ENCODE measurements at places on chromosomes 16 and 17.

DNA sequence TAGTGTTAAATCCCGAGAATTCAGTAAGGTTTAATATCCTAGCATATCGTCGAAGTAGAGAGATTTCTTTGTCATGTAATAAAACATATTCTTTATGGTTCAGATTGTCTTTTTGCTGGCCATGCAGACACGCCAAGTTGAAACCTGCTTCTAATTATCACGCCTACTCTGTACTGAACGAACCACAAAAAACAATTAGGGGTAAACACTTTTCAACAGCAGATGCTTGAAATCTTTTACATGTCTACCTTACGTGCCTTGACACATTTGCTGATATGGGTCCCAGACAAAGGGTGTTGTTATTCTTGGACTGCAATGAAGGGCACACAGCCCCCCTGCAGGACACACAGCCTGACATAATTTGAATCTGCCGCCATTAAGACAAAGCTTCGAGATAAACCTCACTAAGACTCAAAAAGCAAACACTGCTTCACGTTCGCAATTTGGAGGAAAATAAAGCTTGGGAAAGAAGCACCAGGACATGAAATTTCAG, 13.3 kb downstream of the WIPI1 start:
- no peak for DNase-seq

- DNase-seq: no peak
Measured at GRCh38 chr16:11561454-11561805, 25.3 kb downstream of the LITAF start.

- no peak for DNase-seq
Measured at GRCh38 chr17:68125111-68125870, 89.8 kb downstream of the KPNA2 start.

GRCh38 chr17:36910513-36910912, 26.8 kb upstream of the LHX1 start:
- DNase-seq: no peak

DNA sequence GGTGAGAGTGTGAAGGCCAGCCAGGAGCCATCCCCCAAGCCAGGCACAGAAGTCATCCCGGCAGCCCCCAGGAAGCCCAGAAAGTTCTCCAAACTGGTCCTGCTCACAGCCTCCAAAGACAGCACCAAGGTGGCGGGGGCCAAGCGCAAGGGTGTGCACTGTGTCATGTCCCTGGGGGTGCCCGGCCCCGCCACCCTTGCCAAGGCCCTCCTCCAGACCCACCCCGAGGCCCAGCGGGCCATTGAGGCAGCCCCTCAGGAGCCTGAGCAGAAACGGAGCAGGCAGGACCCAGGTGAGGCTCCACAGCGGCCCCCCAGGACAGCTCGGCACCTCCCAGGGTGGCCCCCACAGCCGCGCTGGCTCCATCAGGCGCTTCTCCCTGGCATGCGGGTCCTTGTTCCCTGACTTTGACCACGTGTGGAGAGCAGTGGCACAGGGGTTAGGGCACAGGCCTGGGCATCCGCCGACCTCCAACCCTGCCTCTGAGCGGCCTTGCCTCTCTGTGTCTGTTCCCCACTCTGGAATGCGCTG, 13.5 kb downstream of the FLYWCH2 start:
- DNase-seq: no peak

DNA sequence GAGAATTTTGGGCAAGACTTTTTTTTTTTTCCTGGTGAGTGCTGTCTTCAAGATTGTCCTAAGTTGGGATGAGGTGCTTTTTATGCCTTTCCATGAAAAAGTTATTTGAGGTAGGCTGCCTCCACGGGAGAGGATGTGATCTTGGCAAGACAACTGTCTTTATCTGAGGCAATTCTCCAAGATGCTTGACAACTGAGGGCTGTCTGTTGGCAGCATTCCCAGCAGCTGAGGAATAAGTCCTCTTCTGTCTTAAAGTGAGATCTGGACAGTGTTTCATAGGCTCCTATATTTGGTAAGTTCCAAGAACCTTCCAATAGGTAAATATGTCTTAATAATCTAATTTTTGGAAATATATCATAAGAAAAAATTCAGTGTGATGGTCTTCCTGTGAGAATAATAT, 662.0 kb downstream of the CDH11 start:
- DNase-seq: peak; percentile 29

DNA sequence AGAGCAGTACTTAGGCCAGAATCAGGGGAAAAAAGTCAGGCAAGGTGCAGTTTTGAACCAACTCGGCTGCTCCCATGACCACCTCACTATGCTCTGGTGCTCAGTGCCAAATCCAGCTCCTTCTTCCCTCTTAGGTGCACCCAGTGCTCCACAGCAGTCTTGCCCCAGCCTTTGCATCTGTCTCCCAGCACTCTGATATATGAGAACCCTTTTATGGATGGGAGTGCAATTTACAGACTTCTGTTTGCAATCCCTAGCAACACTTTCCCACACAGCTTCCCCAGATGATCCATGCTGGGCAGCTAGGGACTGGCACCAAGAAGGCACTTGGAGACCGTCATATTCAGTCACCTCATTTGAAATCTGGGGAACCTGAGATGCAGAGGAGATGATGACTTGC, 267.9 kb upstream of the CCL2 start:
- no peak for DNase-seq

DNA sequence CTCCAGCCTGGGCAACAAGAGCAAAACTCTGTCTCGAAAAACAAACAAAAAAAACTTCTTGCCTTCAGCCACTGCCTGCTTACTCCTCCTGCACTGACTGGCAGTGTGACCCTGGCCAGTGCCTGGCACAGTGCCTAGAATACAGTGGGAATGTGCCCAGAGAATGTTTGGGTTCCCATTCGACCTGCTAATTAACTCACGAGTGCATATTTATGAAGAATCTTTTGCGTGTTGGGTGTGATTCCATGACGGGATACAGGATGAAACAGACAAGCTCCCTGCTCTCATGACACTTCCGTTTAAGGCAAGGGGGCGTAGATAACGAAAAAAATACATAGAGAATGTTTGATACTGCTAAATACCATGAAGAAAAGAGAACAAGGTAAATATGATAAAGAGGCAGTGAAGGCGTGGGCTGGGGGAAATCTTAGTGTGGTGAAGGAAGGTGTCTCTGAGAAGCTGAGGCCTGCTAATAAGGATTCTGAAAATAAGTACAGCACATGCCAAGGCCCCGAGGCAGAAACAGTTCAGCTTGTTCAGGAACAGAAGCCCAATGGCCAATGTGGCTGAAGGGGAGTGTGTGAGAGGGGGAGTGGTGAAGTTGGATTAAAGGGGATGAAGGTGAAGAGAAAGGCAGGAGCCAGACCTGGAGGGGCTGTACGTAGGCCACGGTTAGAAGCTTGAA, 4.3 kb downstream of the ABI3 start:
- no peak for DNase-seq

GRCh38 chr16:69494991-69495392, 70.6 kb downstream of the CYB5B start:
- no peak for DNase-seq

DNA sequence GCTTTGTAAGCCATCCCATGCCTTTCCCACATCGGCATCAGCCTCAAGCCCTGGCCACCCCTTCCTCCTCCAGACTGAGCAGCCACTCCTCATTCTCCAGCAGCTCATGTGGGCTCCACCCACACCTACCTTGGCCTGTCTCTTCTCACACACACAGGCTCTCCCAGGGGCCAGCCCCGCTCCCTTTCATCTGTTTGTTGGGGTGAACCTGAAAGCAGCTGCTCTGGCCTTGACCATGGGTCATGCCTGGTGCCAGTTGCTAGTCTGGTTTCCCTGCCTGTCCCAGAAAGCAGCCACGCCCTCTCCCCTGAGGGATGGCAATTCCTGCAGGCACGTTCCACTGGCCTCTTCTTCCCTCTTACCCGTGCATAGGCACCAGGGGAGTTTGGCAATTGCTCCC, 11.4 kb upstream of the TMEM238L start:
- no peak for DNase-seq

- DNase-seq: no peak
Measured at GRCh38 chr16:9134739-9135138, 43.3 kb downstream of the HAPSTR1 start.

DNA sequence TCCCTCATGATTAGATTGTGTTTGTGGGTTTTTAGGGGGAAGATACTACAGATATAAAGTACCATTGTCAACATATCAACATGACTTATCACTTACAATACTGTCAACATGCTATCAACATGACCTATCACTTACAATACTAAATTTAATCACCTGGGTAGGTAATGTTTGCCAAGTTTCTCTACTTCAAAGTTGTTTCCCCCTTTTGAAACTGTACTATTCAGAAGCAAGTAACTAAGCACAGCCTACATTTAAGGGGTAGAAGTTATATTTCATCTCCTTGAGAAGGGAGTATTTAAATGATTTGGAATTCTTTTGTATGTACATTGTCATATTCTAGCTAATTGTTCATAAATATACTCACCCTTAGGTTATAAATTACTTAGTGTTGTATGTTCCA, 68.7 kb downstream of the TRIM37 start:
- DNase-seq: no peak

GRCh38 chr17:30824002-30824355, 513 bp downstream of the CRLF3 start:
- no peak for DNase-seq

DNA sequence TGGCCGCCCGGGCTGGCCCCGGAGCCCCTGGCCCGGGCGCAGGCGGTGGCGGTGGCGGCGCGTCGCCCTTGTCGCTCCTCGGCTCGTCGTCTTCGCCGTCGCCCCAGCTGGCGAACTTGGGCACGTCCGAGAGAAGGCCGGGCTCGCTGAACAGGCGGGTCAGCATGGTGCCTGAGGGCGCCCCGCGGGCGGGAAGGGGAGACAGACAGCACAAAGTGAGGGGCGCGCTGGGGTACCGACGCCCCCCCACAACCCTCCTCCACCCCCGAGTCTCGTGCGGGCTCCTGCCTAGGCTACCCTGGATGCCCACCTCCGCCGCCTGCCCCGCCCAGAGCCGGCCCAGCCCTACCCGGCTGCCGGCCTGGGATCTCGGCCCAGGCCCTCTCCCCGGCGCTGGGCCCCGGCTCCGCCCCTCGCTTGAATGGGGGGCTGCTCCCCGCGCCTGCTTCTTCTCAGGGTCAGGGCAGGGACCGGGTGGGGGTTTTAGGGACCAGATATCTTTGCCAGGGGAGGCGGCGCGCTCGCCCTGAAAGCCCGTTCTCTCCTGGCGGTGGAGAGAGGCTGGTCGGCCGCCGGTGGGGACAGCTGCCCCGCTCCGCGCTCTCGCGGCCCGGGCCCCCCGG, 1.2 kb downstream of the NEUROD2 start:
- no peak for DNase-seq

DNA sequence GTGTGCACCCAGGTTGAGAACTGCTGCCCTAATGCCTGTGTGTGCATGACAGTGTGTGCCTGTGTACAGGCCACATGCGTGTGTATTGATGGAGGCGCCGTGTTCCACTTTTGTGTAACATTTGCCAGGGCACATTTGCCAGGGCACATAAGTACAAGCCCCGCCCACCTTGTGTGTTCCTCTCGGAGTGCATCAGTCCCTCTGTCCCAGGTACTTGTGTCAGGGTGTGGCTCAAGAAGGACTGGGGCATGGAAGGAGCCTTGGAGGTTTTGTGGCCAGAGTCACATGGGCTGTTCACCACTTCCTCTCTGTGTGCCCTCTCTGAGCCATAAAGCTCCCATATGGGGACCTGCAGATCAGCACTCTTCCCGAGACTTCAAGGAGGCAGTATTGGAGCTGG, 73.9 kb downstream of the MRM1 start:
- no peak for DNase-seq

DNA sequence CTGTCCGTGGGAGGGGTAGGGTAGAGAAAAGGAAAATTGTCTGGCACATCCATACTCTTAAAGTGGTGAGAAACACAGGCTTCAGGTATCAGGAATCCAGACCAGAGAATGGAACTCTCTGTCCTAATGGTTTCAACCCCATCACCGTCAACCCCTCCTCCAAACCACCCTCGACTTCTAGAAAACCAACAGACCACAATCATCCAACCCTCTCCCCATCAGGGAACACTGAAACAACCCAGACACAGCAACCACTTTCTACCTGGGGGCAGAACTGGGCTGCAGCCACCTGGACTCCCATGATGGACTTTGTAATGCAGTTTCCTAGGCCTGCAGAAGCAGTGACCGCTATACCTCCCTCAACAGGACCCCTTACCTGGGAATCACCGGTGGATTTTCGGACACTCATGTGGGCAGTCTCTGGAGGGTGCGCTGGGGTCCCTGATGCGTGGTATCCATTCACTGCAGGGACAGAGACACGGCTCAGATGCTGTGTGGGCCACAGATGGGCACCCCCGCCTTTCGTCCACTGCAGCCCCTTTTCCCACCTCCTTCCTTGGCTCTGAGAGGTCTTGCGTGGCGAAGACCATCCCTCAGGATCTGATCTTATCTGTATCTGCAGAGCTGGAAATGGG, 64.3 kb upstream of the RCVRN start:
- no peak for DNase-seq

- DNase-seq: no peak
Measured at GRCh38 chr17:75843577-75844529, at the start of gene UNC13D. TSS of gene UNC13D (minus strand) at chr17:75844404. CDS start at chr17:75844337, 67 bp downstream.

DNA sequence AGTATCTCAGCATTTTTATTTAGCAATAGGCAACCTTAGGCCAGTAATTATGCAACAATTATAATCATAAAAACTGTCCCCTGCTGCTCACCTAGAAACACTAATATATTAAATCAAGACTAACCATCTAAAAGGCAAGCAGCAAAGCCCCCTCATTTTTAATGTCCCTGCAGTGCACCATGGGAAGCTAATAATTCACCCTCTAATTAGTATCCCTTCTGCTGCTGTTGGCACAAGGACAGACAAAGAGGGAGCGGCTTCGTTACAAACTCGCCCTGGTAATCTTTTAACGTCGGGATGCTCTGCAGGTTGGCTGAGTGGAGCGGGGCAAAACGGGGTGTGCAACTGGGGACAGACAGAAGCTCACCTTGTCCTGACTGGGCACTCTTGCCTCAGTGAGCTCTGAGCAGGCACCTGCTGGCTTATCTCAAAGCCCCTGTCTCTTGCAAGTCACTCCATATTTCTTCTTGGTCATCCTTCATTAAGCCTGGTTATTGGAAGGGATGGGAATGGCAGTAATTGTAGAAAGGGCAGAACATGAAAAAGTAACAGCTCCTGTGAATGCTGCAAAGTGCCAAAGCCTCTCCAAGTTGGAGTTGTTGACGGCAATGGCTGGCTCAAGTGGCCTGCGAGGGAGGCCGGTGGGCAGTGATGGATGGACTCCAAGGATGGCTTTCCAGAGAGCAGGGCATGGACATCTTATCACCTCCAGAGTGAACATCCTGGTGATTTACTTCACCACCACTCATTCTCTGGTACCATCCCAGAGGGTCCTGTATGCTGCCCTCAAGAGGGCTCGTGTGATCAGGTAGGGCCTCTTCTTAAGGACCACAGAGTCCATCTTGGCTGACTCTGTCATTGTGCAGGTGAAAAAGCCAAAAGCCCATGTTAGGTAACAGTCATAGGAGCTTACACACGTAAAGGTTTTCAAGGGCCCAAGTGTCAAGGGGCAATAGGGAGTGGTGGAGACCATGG, 219.6 kb upstream of the N4BP1 start:
- no peak for DNase-seq

GRCh38 chr17:54760836-54761235, 139.8 kb upstream of the TOM1L1 start:
- DNase-seq: no peak

GRCh38 chr17:67481808-67482207, 104.7 kb downstream of the PITPNC1 start:
- no peak for DNase-seq

- DNase-seq: no peak
Measured at GRCh38 chr17:71316176-71316897, 804.5 kb upstream of the SOX9 start.

GRCh38 chr16:89193576-89194293, 6.6 kb downstream of the SLC22A31 start:
- DNase-seq: peak; percentile 33

Measured in left cardiac atrium (tissue), 4 donors.